ENCODE measurements at places on chromosomes 1 and 21.

- no peak for DNase-seq
Measured at GRCh38 chr1:56397811-56398231, 181.5 kb downstream of the PLPP3 start.

GRCh38 chr1:43757343-43758053 is 50.2 kb downstream of the ST3GAL3 start:
- DNase-seq = peak; percentile 45

DNA sequence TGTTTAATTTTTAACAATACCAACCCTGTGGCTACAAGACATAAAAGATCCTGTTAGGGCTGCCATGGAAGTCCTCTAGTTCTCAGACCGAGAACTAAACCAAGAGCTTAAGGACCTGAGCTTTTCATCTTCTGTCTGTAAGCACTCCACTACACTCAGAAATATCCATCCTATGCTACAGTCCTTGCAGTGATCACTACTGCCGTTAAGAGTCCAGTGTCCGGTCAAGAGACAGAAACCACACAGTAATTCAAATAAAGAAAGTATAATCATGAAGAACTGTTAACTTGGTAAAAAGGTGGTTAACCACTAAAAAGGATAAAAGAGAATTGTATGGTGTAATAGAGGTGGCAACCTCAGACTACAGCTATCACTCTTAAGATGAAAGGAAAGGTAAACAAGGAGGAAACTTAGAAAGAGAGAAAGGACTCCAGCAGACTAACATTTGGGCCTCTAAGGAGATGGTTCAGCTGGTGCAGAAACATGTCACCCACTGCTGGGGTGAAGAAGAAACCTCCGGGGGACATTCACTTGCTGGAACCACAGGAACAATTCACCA is 22.1 kb upstream of the PRDX6 start:
- no peak for DNase-seq

GRCh38 chr1:29831500-29832117 is 595.3 kb downstream of the PTPRU start:
- no peak for DNase-seq

GRCh38 chr1:228276174-228276831 is 68.5 kb downstream of the OBSCN start:
- no peak for DNase-seq

DNA sequence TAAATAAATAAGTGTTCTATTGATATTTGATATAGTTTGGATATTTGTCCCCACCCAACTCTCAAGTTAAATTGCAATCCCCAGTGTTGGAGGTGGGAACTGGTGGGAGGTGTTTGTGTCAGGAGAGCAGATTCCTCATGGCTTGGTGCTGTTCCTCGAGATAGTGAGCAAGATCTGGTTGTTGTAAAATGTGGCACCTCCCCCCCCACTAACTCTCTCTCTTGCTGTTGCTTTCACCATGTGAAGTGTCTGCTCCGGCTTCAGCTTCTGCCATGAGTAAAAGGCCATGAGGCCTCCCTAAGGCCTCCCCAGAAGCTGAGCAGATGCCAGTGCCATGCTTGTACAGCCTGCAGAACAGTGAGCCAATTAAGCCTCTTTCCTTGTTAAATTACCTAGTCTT is 20.8 kb downstream of the FRRS1 start:
- DNase-seq = no peak

DNA sequence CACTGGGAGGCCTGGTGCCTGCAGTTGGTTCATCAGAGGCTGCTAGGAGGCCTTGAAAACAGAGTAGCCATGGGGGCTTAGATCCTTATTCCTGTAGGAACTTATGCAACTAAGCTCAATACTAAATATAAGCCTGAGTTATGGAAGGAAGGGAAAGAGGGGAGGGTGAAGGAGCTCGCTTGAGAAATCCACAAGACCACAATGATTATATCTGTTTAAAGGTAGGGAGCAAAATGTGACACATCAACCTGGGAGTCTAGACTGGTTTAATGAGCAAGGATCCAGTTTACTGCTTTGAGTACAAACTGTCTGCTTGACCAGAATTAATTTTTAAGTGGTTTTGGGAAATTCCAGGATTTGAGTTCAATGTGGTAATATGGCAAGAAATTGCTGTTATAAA is 20.4 kb upstream of the ANGPTL7 start:
- no peak for DNase-seq

DNA sequence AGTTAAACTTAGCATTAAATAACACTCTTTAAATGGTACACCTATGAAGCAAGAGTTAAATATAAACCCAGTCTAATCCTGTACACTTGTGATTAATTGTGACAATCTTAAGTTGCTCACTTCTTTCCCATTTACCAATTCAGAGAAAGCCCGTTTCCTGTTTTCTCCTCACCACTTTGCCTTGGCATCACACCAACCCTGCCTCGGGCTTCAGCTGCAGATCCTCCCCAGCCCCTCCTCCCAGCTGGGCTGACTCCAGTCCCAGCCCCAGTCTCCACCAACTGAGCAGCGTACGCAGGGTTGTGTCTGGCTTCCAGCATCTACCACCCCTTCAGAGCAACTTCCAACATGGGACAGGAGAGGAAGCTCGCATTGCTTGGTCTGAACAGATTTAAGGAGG is 4.1 kb downstream of the PYCR2 start:
- DNase-seq = no peak

GRCh38 chr1:6581561-6582305 is 1.9 kb downstream of the ZBTB48 start:
- DNase-seq = no peak

- peak; percentile 92 for DNase-seq
Measured at GRCh38 chr1:202084791-202085681, 37.7 kb upstream of the GPR37L1 start.

- no peak for DNase-seq
Measured at GRCh38 chr1:176802316-176802715, 339.3 kb downstream of the PAPPA2 start.

DNA sequence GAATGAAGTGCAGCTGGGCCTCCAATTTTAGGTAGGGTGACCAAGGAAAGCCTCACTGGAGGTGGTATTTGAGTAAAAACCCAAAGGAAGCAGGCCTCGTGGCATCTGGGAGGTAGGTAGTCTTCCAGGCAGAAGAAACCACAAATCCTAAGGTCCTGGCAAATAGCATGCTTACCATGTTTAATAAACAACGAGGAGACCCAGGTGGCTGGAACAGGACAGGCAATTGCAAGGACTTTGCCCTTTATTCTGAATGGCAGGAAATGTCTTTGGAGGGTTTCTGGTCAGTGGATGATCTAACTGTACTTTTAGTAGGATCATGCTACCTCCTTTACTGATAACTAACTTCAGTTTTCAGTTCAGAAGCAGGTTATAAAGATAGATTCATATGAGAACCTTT is 52.2 kb downstream of the EPB41 start:
- peak; percentile 69 for DNase-seq

GRCh38 chr21:37458669-37459276 is 92.2 kb downstream of the DYRK1A start:
- DNase-seq = peak; percentile 67

DNA sequence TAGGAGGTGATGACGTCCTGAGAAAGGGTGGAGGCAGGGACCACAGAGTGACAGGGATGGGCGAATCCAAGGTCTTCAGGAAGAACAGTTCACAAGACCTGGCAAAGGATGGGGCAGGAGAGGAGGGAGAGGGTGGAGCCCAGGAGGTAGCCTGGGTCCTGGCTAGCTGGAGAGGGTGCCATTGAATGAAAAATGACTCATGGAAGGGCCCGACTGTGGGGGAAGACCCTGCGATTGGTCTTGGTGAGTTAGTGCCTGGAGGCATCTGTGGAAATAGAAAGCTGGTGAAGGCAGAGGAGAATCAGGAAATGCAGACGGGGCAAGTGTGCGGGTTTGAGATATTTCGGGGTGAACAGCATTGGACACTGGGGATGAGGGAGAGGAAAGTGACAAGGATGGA is 60.3 kb upstream of the SLC45A1 start:
- no peak for DNase-seq

DNA sequence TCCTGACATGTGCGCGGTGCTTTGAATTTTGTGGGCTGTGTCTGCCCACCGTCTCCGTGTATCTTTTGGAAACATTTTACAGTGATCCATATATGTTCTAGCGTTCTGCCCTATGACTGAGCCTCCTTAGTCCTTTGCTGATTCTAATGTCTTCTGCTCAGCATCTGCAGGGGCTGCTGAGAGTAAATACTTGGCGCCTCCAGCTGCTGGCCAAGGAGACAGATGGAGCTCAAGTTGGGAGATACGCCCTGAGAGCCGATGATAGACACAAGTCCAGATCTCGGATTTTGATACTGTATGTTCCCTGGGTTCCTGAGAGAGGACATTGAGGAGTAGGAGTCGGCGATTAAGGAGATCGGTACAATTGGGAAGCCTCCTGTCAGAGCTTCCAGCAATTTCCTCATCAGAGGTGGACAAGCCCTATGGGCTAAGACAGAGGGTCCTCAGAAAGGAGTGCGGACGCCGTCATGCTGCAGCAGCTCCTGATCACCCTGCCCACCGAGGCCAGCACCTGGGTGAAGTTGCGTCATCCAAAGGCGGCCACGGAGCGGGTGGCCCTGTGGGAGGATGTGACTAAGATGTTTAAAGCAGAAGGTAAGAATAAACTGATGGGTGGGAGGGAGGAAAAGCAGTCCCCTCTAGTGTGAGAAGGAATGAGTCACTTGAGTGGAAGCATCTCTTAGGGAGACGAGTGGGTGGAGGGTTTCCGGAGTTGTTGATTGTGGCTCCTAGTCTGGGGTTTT is 390 bp downstream of the ZFP69B start:
- no peak for DNase-seq

DNA sequence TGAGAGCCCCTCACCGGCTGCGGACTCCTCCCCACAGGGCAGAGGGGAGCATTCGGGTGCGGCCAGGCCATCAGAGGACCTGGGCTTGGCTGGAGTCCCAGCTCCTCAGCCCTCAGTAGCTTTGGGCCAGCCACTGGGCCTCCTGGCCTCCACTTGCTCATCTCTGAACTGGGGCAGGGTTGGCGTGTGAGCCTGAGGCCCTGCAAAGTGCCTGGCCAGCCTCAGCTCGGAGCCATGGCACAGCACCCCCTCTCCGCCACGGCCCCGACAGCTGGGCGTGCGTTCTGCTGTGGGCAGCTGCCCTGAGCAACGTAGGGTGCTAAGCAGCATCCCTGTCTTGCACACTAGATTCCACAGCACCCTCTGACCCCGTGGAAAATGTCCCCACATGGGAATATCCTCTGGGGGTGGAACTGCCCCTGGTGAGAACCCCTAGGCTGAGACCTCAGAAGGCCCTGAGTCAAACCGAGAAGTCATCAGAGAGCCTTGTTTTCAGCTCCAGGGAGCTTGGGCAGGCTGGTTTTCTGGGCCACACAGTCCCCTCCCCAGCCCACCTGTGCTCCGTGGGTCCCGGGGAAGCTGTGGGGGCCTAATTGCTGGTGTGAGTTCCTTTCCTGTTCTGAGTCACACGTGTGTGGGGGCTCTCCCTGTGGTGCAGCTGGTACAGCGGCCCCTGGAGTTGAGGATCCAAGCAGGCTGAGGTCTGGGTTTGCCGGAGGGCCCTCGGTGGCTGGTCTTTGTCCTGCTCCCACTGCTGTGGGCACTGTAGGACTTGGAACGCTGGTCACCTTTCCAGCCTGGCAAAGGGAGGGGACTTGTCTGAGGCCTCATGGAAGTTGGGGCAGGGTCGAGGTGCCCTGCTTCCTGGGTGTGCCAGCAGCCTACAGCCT is 24.5 kb downstream of the TP73 start:
- DNase-seq = no peak

- DNase-seq = peak; percentile 95
Measured at GRCh38 chr1:85137660-85138059, 63.2 kb downstream of the SYDE2 start.

- DNase-seq = no peak
Measured at GRCh38 chr1:24393892-24394291, 19.7 kb downstream of the STPG1 start.

GRCh38 chr1:30514137-30514654 is 209.2 kb downstream of the MATN1 start:
- DNase-seq = no peak

DNA sequence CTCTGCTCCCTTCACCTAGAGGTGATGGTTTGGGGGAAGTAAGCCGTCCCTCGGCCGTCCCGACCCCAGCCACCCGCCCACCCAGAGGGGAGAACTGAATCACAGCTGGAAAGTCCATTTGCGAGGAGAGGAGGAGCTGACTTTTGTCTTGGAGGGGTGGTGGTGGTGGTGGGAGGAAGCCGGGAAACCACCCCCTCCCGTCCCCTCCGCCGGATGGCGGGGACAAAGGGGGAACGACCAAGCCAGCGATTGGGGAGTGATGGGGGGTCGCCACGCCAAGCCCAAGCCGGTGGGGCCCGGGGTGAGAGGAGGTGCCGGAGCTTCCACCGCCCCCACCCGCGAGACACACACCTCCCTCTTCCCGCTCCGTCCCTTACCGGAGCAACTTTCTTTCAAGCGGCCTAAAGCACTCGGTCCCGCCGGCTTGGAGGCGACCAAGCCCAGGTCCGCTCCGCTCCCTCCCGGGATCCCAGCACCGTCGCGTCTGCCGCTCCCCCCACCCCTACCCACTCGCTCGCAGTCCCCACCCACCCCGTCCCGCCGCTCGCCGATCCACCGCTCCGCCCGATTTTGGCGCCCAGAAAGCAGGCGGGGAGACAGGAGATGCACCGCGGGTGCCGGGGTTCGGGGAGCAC is 540 bp downstream of the ARHGEF2 start:
- peak; percentile 51 for DNase-seq

GRCh38 chr1:247089616-247090375 is 11.2 kb upstream of the ZNF670 start:
- no peak for DNase-seq

- DNase-seq = peak; percentile 48
Measured at GRCh38 chr1:245810789-245811337, 656.1 kb downstream of the KIF26B start.

DNA sequence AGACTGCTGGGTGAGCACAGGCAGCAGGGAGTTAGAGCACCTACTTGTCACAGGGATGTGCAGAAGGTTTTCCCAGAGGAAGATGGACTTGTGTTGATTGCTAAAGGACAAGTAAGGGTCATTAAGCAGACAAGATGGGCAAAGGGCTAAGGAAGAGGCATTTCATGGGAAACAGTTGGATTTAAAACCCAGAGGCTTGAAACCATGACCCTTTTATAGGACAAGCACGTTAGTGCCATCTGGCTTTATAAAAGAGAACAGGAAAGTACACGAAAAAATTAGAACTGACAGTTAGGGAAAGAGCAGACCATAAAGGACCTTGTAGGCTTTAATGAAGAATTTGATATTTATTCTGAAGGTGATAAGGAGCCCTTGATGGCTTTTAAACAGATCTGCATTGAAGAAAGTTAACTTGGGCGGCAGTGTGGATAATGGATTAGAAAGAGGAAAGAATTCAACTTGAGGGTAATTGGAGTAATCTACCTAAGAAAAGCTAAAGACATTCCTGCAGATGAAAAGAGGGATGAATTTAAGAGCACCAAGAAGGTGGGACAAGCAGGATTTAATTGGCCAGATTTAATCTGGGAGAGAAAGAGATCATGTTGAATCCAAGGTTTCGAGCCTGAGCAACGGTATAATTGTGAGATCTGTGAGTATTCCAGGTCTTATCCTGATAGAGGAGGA is 68.6 kb downstream of the ZC3H11B start:
- DNase-seq = no peak

- no peak for DNase-seq
Measured at GRCh38 chr1:248857749-248858095, 1.2 kb downstream of the ZNF692 start.

Measured in large intestine (tissue), 12 donors.